ENCODE measurements at places on chromosomes 3 and 15.

DNA sequence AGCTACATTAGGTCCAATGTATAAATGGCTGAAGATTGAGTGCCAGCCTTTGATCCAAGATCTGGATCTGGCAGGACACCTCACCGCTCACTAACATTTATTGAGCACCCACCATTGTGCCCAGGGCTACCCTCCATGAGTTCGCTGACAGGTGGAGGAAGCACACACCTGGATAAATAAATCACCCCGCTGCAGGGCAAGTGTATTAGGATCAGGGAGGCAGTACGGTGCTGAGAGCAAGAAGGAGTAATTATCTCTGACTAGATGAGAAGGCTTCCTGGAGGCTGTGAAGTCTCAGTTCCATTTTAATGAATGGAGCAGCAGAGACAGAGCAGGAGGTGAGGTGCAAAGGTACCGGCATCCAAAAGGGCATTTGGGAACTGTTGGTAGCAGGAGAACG lies 104.1 kb downstream of the LIPC start:
- DNase-seq, result no peak

DNA sequence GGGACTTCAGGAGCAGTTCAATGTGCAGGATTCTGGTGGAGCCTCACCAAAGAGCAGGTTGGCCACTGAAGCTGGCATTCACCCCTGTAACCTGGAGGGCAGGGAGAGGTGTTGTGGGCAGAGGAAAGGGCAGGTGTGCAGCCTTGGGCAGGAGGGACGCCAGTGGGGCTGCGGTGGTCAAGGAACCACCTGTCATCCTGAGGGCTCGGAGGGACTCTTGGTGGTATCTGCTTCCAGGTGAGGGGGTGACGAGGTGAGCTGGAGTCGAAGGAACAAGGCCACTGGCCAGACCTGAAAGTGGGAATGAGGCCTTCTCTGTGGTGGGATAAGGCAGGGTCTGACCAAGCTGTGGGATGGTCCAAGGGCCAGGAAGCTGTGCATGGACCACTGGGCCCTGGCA lies 269.5 kb downstream of the PLCL2 start:
- DNase-seq, result no peak

GRCh38 chr3:160185751-160186150 lies 39.5 kb upstream of the C3orf80 start:
- DNase-seq, result no peak

DNA sequence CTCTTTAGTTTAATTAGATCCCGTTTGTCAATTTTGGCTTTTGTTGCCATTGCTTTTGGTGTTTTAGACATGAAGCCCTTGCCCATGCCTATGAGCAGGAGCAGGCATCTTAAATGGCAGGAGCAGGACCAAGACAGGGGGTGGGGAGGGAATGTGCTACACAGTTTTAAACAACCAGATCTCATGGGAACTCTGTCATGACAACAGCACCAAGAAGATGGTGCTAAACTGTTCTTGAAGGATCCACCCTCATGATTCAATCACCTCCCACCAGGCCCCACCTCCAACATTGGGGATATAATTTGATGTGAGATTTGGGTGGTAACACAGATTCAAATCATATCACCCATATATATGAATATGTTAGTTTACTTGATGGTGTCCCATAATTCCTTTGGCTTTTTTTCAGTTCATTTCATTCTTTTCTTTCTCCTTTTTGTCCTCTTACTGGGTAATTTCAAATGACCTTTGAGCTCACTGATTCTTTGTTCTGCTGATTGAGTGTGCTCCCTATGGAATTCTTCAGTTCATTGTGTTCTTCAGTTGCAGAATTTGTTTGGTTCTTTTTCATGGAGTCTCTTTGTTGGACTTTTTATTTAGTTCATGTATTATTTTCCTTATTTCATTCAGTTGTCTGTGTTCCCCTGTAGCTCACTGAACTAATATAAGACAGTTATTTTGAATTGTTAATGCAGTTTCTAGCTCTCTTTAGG lies 62.6 kb downstream of the DOCK3 start:
- DNase-seq, result no peak

- DNase-seq, result peak; percentile 80
These were observed 297 bp downstream of the PRC1 start for GRCh38 chr15:90994059-90994416.

- no peak for DNase-seq
These were observed 45.7 kb downstream of the MORC1 start for GRCh38 chr3:109072194-109072593.

GRCh38 chr3:168975576-168975975 lies 687.9 kb downstream of the MECOM start:
- no peak for DNase-seq

- DNase-seq, result no peak
These were observed 29.9 kb upstream of the ST3GAL6 start for GRCh38 chr3:98733053-98733811.

DNA sequence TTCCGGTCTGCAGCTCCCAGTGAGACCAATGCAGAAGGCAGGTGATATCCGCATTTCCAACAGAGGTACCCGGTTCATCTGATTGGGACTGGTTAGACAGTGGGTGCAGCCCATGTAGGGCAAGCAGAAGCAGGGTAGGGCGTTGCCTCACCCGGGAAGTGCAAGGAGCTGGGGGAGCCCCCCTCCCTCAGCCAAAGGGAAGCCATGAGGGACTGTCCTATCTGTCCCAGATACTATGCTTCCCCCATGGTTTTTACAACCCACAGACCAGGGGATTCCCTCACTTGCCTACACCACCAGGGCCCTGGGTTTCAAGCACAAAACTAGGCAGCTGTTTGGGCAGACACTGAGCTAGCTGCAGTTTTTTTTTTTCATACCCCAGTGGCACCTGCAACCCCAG lies 71.8 kb downstream of the CPNE4 start:
- no peak for DNase-seq

DNA sequence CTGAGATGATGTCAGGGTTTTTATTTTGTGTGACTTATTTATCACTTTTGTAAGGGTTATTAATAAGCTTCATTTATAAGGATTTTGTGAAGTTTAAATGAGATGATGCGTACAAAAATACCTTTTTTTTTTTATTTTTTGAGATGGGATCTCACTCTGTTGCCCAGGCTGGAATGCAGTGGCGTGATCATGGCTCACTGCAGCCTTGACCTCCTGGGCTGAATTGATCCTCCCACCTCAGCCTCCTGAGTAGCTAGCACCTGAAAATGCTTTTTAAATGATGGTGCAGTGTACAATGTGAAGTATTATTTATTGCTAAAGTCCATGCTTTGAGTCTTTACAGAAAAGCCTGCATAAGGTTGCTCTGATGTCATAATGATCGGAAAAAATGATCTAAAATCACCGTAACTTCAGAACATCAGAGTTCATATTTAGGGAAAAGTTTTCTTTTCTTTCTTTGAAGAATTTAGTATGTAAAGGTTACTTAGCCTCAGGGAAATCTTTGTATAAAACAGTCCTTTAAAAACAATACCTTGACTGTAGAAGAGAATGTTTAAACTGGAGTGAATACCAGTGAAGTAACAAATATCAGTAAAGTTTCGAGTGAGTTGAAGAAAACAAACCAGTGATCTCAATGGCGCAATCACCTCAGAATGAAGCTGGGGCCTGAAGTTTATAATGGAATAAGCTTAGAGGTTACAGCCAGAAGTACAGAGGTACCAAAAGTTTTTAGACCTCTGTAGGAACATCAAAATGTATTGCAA lies 29.7 kb downstream of the TCF12 start:
- no peak for DNase-seq

DNA sequence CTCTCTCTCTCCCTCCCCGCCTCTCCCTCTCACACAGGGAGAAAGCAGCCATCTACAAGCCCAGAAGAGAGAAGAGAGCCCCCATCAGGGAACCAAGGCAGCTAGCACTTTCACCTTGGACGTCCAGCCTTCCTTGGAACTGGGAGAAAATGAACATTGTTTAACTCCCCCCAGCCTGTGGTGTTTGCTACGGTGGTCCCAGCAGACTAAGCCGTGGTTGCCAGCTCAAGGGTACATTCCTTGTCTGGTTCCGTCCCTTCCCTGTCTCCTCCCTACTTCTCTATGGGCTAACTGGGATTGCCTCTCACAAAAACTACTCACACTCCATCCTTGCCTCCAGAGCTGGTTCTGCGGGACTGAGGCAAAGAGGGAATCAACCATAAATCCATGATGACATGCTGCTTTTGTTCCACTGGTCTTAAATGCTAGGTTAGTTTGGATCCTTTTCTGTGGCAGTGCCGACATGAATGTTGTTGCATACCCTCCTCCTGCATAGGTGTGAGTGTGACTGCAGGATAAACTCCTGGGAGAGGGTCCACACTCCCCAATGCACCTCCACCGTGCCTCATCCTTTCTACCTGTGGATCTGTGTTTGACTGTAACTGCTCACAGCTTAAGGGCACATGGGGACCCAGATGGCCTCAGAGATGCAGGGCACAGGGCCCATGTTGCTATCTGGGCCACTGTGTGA lies 12.0 kb downstream of the C3orf22 start:
- peak; percentile 36 for DNase-seq

- DNase-seq, result peak; percentile 44
These were observed 7.1 kb upstream of the FMN1 start for GRCh38 chr15:33201491-33202231.

DNA sequence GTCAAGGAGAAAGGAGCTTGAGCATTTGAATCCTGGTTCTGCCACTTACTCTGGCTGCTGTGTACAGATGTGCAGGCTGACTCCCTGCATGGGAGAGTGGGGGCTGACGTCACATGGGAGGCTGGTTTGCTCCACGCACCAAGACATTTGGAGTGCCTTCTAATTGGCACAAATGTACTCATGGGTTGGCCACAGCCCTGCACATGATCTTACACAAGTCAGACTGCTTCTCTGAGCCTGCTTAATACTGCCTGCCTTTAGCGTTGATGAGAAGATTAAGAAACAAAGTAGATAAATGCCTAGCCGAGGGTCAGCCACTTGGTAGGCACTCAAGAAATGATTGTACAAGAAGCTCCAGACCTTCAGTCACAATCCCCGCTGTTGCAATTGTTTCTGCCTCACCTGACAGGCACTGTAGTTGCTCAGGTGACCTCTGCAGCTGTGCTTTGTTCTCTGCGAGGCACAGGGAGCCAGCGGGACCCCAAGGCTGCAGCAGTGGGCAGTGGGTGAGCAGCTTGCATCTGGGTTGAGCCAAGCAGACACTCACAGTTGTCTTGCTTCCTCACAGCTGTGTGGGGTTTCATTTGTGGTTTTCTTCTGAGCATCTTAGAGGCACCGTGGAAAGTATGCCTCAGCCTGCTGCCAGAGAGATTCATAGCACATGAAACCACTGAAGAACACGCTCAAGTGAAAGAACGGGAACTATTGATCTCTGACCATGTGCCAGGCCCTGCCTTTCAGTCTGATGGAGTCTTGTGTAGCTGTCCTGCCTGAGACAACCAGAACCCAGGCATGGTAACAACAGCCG lies 33.1 kb downstream of the GRK7 start:
- DNase-seq, result no peak

DNA sequence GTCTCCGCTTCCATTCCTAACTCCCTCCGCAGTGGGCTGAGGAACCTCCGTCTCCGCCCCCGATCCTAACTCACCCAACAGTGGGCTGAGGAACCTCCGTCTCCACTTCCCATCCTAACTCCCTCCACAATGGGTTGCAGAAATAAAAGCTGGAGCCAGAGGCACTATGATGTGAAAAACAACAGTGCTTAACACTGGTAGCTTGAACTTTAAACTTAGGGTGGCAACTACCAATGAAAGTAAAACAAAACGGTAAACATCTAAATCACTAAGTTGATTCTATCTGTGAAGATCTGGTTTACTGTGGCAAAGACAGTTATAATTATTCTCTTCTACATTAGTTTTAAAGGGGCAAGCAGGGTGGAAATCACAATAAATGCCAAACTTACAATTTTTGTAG lies 25.9 kb upstream of the GP5 start:
- no peak for DNase-seq

GRCh38 chr15:47289656-47290055 lies 427.6 kb upstream of the SEMA6D start:
- DNase-seq, result no peak

GRCh38 chr3:2783261-2783660 lies 326.9 kb downstream of the IL5RA start:
- DNase-seq, result peak; percentile 23

DNA sequence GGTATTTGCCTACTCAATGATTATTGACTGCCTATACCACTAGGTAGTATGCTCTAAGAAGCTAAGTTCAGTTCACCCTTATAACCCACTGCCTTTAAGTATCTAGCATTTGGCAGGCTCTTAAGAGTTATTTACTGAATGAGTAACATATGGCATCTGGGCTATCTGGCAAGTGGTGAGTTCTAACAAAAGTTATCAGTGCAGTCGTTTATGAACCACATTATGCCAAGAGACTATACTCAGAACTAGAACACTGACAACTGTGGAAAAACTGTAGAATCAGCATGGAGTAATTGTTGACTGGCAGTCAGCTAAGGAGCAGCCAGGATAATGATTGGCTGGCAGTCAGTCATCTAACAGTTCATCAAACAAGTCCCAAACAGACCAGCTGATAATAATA lies 25.8 kb downstream of the RAF1 start:
- no peak for DNase-seq

DNA sequence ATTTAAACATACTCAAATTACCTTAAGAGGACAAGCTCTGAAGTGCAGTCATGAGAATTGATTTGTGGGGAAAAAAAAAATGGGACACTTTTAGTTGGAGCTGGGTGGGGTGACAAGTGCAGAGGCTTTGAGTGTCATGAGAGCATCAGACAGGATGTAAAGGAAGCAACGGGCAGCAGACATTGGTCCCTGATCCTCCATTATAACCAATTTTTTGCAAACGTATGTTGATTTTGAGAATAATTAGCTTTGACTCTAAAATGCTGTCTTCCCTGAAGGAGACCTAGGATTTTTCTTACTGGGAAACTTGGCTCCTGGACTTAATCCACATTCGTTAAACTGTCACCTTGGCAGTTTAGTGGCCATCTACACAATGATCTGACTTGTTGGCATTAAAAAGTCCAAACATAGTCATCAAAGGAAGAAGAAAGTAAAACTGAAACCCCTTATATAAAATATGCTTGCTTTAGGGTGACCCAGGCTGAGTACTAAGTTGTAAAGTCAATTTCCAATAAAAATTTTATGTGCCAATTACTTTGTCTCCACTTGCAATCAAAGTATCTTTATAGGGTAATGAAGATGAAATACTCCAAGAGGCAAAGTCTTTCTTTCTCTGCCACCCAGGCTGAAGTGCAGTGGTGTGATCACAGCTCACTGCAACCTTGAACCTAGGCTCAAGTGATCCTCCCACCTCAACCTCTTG lies 45.6 kb downstream of the BCL2L10 start:
- DNase-seq, result no peak

Measured in H7 (cell line).